Suppressor macrophage (primary cell): ENCODE measurements at places on chromosomes 12 and 14.

- no peak for DNase-seq
These were observed 33.5 kb downstream of the PTPRO start for GRCh38 chr12:15355766-15356165.

DNA sequence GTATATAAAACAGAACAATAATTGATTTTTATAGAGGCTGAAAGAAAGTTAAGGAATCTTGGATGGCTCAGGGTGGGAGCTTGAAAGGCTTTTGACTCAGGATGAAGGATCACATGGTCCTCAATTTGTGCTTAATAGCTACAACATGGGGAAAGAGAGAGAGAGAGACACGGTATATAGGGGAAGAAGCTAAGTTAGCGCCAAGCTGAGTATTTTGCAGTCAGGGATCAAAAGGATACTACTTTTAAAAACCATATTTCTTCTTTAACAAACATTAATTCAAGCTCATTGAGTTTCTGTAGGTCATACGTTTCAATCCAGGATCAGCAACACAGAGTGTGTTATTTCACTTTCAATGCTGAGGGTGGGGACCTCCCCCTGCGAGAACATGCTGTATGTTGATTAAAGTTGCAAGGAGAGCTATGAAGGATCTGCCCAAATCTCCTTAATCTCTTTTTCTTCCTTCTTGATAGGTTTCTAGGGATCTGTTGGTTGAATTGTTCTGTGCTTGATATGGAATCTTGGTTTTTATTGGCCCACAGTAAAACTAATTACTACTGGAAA lies 133.1 kb upstream of the NUDT4 start:
- no peak for DNase-seq

DNA sequence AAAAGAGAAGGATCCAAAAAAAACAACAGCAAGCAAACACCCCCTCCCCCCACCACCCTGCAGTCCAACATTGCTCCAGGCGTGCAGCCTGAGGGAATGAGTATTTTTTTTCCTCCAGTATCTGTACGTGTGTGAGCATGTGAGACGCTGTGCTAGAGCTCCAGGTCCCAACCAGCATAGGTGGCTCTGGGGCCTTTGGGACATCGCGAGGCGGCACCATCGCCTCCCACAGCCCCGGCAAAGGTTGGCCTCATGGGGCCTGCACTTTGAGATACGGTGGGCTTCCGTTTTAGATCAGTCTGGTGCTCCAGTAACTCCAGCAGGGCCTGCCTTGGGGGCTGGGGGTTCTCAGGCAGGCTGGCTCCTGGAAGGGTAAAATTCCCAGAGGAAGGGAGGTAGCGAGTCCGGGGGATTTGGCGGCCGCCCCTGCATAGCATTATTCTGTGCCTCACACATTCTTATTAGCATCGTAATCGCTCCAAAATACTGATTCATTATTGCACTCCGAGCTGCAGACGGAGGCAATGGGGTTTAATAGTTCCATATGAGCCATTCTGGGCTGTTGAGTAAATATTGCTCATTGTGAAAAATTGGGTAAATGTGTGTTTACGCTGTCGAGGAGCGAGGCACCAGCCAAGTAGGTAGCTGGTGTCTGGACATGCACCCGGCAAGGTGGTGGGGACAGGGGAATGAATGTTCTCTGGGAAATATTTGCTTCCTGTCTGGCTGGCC lies 143.1 kb upstream of the MYL2 start:
- no peak for DNase-seq

DNA sequence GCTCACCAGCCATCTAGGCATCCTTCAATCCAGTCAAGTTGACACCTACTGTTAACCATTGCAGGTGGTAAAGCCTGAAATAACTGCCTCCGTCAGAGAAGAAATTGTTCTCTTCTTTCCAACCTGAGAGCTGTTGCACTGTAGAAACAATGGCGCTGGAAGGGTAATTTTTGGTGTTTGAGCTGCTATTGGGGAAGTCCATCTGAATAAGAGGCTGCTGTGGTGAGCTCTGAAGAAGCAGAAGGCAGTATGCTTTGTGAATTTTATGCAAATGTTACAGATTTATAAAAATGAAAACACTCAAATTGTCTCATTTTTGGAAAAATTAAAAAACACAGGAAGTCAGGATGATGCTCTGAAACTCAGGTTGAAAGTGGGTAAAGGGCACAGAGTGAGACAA lies 60.2 kb downstream of the SNAPC1 start:
- DNase-seq: no peak

DNA sequence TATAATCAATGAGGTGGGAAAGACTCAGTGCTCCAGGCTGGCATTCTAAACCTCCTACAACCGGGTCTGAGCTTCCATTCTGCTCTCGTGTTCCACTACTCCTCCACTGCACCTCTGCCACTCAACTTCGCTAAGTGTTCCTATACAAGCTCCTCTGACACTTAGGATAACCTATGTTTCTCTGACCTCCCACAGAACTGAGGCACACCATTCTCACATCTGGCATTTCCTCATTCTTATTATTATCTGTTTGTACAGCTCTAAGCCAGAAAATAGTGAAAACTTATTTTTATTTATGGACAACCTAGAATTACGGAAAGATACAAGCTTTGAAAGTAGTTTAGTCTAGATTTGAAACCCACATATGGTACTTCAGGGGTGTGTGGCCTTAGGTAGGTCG lies 127.0 kb downstream of the MED13L start:
- no peak for DNase-seq

GRCh38 chr12:119288576-119288975 lies 46.0 kb upstream of the CCDC60 start:
- no peak for DNase-seq

DNA sequence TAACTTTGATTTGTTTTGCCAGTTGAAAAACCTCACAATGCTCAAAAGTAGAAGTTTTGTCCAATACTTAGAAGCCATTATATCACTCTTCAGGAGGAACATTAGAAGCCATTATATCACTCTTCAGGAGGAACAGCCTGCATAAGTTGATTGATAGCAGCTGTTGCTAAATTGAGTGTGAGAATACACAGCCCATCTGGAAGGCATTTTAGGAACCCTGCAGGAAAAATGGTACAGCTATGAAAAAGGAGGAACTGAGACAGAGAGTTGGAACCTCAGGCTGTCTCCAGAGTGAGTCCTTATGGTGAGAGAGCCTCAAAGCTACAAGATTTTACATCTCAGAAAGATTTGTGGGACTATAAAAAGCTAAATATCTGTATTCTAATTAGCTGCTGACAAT lies 207.0 kb downstream of the MYRFL start:
- no peak for DNase-seq

DNA sequence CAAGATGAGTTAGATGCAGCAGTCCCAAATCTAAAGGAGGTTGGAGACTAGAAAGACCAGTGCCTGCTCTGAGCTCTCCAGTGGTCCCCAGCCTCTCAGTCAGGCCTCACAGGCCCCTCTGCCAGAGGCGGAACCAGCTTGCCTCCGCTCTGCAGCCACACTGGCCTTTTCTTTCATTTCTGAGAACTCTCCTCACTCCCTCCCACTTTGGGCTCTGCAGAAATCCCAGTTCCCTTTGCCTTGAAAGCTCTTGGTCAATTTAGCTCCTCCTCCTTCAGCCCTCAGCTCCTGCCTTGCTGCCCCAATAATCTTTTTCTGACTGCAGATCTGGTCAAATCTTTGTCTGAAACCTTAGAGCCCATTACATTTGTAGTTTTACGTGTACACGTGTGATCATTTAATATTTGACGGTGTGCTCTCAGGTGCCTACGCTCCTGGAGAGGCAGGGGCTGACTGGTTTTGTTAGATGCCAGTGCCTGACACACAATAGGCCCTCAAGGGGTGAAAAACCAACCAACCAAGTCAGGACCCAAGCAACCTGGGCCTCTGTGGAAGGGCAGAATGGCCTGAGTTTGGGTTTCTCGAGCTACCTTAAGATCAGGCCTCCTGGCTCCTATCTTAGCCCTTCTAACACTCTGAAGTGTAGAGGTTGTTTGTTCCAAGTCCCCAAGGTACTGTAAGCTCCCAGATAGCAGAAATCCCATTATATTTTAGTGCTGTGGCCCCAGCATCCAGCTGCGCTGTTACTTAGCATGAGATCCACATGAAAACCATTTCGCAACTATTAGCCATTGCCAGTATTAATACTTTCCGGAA lies 1.1 kb upstream of the NUDT4 start:
- peak; percentile 64 for DNase-seq

DNA sequence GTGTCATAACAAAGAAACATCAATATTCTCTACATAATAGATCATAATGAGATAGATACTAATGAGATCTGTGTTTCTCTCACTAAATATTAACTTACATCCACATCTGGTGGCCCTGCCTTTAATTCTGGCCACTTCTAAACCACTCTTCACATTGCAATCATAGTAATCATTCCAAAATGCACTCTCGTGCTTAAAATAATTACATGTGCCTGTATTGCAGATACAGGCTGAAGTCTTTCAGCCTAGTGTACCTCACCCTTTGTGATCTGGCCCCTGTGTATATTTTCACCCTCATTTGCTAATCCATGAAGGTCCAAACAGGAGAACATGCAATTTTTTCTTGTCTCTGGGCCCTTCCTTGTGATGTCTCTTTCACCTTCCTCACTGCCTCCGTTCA lies 108.0 kb downstream of the LIN7A start:
- DNase-seq: no peak

DNA sequence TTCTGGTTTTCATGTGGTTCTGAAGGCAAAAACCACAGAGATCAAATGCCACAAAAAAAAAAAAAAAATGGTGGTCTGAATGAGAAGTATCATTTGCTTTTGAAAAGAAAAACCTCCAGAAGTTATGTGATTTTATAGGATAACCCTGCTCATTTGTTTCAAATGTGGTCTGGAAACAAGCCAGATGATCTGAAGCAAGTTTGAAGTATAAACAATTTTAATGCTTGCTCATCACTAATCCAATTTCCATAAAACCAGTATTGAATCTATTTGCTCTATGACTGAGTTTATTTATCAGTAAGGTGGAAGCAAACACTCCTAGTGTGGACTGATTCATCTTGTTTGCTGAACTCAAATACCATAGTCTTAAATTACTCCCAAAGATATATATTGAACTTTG lies 407.3 kb upstream of the FLRT2 start:
- no peak for DNase-seq

GRCh38 chr12:100554608-100555077 lies 18.8 kb upstream of the GAS2L3 start:
- peak; percentile 59 for DNase-seq

DNA sequence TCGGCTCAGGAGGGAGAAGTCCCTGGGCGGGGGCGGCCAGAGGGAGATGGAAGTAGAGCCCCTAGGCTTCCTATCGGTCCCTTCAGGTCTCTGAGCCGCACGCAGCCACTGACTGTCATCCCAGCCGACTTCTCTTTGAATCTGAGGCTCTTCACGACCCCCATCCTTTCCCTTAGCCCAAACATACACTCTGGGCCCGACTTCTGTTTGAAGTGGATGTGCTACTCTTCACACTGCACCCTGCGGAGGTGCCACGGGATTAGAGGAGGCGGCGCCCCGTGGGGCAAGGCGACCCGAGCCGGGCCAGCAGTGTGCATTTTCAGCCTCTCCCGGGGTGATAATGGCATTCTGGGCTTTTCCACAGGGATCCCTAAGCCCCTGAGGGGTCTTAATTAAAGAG lies 6.0 kb upstream of the DACT1 start:
- no peak for DNase-seq

GRCh38 chr12:1608713-1609119 lies 14.3 kb upstream of the FBXL14 start:
- peak; percentile 82 for DNase-seq

GRCh38 chr14:92590941-92591340 lies 77.4 kb downstream of the RIN3 start:
- DNase-seq: no peak

DNA sequence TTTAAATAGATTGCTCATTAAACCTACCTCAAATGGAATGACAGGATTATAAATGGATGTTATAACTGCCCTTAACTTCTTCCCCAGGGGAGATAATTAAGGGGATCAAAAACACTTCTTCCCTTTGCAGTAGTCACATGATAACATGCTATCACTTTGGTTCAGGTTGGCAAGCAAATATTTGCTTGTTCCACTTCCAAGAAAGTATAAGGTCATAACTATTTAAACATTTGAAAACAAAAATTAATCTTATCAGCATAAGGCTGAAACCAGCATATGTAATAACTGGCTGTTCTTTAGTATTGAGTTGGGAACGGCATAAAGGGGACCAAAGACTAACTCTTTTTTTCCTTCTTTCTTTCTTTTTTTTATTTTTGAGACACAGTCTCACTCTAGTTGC lies 2.4 kb upstream of the LYZ start:
- DNase-seq: no peak

- DNase-seq: peak; percentile 80
These were observed 778 bp downstream of the SLC8B1 start for GRCh38 chr12:113333877-113334785.

DNA sequence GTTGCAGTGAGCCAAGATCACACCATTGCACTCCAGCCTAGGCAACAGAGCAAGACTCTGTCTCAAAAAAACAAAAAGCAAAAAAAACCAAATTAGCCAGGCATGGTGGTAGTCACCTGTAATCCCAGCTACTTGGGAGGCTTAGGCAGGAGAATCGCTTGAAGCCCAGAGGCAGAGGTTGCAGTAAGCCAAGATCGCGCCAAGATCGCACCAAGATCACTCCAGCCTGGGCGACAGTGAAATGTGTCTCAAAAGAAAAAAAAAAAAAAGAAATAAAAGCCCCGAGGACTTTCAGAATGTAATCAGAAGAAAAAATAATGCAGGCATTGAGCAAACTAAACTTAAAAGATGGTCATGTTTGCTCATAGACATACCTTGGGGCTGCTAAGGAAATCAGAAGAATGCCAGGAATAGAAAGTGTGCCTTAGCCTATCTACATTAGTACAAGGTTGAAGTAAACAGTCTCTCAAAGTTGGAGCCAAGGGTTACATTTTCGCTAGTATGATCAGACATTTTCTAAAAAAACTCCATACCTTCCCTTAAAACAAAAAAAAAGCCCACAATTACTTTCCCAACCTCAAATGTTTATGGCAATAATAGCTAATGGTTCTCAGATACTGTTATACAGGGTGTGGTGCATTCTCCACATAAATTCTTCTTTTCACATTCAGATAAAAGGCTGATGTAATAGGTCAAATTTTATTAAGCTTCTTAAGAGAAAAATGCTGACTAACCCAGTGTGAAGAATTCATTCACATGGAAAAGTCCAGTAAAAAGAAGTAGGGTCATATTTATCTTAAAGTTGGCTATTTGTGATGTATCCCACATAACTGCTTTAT lies 15.8 kb downstream of the DTD2 start:
- no peak for DNase-seq

- DNase-seq: no peak
These were observed 9.5 kb downstream of the RNASE11 start for GRCh38 chr14:20578325-20578724.

- DNase-seq: peak; percentile 23
These were observed 627 bp downstream of the HOXC8 start for GRCh38 chr12:54009171-54010052.

DNA sequence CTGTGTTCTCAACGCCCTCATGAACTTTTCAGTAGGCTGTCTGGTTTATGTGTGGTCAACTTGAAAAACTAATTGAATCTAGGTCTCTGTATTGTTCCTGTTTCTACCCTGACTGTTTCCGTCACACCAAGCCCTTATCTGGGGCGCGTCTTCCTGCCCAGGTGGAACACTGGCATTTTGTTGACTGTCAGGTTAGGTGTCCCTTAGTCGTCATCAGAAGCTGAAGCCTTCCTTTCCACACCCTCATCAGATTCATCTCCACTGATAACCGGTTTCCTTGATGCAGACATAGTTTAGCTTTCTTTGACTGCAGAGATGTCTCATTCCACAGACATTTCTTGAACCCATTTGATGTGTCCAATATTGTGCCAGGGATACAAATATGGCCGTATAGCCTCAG lies 96.5 kb downstream of the DUSP16 start:
- no peak for DNase-seq

- no peak for DNase-seq
These were observed 25.3 kb downstream of the AK7 start for GRCh38 chr14:96417254-96417653.
